ENCODE measurements at places on chromosomes 3 and 15. TPM values are rescaled to one million over a fixed set of nuclear protein-coding genes. Genes with fewer than 3 reads are reported as not detected.

DNA sequence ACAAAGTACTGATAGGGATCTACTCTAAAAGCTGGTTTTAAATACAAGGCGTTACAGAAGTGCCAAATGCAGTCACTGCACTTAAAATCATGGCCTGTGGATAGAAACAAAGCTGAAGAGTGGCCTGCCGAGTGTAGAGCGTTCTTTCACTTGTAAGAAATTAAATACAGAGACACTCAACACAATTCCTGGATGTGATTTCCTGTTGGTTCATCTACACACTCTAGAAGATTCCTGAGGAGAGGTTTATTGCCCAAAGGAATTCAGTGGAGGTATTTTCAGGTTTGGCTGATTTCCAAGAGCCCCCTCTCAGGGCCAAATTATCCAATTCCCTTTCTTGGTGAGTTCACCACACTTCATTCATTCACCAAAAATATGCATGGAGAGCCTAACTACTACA is 200.3 kb upstream of the IL12A start:
- DNase-seq = no peak

ISY1 gene
- total RNA-seq = 18.2 TPM

DNA sequence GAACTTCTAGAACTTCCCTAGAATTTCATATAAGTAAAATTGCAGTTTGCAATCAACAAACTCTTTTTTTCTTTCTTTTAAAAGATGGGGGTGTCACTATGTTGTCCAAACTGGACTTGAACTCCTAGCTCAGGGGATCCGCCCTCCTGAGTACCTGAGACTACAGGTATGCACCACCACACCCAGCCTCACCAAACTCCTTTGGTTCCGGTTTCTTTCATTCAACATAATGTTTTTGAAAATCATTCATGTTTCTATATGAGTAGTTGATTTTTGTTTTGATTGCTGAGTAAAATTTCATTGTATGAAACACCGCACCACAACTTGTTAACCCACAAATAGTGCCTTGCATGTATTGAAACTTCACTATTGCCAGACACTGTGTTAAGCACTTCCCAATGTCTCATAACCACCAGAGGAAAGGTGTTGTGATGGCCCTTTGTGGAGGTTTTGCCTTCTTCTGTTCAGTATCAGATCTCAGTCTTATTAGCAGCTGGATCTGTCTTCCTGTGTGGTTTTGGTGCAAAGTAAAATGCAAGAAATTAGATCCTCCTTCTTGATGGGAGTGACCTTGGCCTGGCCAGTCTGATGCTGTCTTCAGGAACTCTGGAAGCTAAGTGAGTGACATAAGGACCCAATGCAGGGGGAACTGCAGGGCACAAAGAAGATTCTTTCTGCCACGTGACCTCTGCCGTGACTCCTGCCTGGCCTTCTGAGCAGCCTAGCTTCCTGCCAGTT is 78.8 kb upstream of the UBE2E1 start:
- peak; percentile 9 for DNase-seq

DNA sequence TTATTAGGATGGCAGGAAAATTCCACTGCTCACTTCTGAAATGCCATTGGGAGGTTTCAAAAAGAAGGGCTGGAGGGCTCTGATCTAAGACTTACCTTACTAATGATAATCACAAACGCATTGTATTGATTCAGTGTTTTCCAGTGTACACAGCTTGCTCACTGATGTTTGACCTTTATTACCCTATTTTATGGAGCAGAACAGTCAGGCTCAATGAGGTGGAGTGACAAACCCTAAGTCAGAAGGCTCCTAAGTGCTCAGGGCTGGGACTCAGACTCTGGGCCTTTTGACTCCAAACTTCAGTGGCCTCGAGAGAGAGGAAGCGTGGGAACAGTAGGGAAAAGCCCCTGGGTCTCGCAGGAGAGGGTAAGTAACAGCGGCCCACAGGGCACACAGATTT is 20.3 kb upstream of the RAD18 start:
- no peak for DNase-seq

GRCh38 chr3:56915966-56916586 is 114.3 kb upstream of the ARHGEF3 start:
- DNase-seq = peak; percentile 67

Data from suprapubic skin (tissue), 4 donors.